ENCODE measurements at places on chromosomes 2 and 18.

- no peak for DNase-seq
Observed at GRCh38 chr2:212337036-212337435, 201.6 kb downstream of the ERBB4 start.

GRCh38 chr2:176935543-176936102 is 277.0 kb upstream of the HNRNPA3 start:
- no peak for DNase-seq

DNA sequence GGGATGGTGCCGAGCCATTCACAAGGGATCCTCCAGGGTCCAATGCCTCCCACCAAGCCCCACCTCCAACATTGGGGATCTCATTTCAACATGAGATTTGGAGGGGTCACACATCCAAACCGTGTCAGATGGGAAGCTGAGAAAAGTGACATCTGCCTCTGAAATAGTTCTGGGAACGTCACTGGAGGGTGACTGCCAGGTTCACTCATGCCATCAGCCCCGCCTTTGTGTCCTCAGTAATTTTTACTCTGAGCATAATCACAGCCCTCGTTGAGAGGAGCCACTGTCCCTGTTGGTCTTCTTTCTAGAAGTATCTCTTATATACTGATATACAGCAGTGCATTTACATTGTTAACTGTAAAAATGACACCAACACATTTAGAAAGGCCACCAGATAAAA is 67.4 kb downstream of the KLHL29 start:
- no peak for DNase-seq

DNA sequence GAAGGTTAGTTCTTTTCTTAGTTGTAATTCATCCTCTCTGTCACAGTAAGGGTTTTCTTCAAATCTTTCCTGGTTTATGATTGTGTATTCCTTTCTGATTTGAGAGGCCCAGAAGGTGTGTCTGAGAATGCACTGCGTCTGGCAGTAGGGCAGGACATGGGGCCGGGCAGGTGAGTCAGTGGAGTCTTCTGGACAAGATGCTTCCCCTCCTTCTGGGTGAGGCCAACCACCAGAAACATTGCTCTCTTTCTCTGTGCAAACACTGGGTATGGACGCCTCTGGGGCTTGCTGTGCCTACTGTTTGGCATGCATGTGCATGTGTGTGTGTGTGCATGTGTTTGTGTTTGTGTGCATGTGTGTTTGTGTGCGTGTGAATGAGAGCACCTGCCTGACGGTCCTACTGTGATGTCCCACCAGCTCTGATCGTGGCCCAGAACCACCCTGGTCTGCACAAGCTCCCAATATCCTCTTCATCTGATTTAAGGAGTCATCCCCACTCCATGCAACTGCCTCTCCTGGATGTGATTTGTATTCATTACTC is 93.2 kb upstream of the DLX2 start:
- no peak for DNase-seq

DNA sequence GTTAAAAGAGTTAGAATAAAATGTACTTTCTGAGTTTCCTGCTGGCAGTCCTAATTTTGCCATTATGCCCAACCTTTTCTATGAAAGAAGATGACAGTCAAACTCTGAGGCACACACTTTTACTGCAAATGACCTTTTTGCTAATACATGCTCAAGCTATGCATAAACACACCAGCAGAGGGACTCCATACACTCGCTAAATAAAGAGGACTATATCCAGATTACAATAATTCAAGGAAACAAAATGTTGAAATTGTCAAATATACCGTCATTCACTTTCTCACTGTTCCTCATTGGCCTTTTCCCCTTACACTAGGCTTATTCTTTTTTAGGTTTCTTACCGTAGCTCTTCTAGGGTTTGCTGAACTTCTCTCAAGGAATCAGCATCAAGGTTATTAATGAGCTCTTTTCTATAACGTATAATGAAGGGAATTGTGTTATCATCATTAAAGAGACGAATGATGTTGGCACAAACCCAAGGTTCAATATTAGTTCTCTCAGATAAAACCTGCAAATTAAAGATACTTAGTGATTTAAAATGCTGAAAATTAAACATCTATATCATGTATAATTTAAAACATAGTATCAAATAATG is 25.7 kb downstream of the SRBD1 start:
- no peak for DNase-seq

Measured in activated CD8-positive, alpha-beta memory T cell treated with anti-CD3 and anti-CD28 coated beads, Interleukin-2, amount 50 U/mL, for 4 hours (primary cell).